ENCODE measurements at places on chromosomes 2 and 18.

DNA sequence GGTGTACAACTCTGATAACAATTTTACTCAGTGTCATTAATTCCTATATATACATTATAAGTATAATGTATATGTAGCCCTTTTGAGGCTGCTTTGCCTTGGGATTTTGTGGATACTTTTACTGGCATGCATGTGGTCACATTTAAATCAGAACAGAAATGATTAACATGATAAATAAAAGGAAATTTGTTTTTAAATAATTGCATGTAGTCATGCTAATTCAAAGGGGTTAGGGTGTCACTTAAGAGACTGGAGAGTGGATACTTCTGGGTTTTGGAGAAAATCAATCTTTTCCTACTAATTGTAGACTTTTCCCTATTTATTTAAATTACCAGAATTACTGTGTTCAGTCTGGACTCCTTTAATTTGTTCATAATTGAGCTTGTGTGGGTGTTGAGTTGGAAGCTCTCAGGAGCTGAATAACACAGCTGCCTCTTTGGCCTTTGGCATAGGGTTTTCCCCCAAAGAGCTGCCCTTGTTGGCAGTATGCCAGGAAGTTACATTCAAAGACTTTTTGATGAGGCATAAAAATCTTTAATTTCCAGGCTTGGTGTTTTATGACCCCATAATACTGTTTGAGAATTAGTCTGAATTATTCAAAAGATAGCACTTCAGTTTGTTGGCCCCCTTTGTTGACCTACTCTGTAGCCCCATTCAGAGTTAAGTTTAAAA, 484.7 kb upstream of the NRP2 start:
- DNase-seq, result no peak

DNA sequence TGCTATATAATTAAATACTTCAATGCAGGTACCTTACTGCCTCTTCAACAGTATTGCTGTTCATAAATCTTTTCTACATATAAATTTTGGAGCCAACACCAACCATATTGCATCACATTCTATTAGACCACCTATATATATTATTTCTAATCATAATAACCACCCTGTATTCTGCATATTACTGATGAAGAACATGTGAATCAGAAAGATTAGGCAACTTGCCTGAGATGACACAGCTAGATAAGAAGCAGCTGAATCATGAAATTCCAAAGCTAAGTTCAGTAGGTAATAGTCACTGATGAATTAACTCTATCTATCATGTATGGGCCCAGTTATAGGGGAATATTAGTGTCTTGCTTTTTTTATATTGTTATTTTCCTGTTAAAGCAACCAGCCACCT, 161.8 kb downstream of the AGPS start:
- no peak for DNase-seq

- DNase-seq, result no peak
Measured at GRCh38 chr18:78664848-78665247, 314.8 kb upstream of the SALL3 start.

DNA sequence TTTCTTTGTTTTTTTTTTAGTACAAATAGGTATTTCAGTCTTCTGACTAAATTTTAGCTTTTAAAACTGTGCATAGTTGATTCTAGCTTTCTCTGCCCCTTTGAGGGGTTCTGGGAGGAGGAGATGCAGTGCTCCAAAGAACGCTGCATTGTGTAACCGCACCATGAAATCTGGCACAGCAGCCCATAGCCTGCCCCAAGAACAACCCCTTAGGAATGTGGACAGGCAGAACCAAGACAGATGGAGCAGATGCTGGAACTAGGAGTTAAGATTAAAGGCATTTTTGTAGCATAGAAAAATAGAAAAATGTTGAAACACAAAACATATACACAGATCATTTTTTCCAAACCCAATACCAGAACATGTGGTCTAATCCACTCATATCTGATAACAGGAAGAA, 187.5 kb downstream of the SCG2 start:
- no peak for DNase-seq

DNA sequence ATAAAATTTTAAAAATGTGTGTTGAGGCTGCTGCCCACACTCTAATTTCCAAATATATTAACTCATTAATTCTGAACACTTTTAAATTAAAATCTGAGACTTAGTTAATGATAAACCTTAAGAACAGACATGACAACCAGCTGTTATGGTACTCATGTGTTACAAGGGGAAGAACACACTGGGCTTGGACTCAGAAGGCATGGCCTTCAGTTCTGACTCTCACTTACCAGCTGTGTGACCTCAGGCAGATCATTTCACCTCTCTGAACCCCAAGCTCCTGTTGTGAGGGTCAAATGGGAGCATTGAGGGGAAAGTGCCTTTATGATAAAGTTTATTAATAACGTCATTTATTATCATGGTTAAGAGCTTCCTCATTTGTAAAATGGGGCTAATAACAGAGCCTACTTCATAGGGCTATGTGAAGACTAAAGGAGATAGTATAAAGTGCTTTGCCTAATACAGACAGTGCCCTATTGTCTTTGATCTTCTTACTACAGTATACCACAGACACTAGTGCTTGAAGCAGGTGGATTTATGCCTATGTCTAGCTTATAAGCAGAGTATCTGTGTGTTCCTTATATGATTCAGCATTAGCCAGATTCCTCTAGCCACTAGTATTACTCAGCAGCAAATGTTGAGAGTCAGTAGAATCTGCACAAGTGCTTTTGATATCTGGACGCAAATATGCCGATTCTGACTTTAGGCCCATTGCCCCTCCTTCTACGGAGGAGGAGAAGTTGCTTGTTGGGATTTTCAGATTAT, 99.6 kb downstream of the SGPP2 start:
- DNase-seq, result no peak

DNA sequence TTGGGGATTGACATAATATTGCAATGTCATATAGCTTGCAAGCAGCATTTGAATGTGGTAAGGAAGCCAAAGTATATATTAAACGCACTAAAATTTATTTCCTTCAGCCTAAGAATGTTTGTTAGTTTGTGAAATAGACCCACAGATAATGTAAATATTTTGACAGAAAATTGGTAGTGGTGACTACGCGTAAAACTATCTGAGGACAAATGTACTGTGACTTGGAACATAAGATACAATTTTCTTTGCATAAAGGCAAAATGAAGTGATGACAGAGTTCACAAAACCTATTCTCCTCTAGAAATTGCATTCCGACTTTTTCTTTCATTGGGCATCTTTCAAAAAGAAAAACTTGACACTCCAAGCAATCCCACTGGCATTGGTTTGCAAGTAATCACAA, 411.1 kb upstream of the LRATD1 start:
- DNase-seq, result no peak

- DNase-seq, result no peak
Measured at GRCh38 chr2:118102433-118103082, 14.3 kb downstream of the INSIG2 start.

Measured in anterior cingulate cortex (tissue), 58 donors.